Ovary (tissue), 10 donors: ENCODE measurements at places on chromosomes 12 and 14. TPM values are rescaled to one million over a fixed set of nuclear protein-coding genes. Genes with fewer than 3 reads are reported as not detected.

DNA sequence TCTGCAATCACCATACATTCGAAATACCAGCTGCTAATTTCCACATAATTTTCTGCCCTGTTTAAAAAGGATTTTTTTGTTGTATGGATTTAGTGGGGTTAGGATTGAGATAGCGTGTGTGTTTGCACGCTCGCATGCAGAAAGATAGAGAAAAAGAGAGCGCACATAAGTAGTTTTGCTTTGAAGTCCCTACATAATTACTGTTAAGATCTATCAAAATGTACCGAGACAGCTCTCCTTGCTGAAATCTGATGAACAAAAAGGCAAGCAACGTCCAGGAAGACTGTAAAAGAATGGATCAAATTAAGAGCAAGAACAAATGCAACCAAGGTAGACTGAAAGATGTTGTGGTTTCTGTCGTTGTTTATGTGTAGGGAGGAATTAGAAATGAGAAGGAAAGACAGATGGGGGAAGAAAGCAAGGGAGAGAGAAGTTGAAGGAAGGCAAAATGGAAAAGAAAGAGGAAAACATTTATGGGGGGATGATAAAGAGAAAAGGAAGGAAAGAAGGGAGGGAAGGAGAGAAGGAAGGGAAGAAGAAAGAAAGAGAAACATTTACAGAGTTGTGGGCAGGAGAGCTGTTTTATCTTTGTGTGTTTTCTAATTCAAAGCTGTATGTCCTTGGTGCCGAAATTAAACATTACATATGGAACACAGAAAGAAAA, 522.3 kb downstream of the MED13L start:
- DNase-seq, result no peak

GRCh38 chr14:32985866-32986265, 47.2 kb downstream of the NPAS3 start:
- peak; percentile 30 for DNase-seq

GRCh38 chr14:94884616-94885230, 114.8 kb upstream of the GSC start:
- no peak for DNase-seq

GRCh38 chr12:128918481-128919260, 65.4 kb downstream of the GLT1D1 start:
- no peak for DNase-seq

DNA sequence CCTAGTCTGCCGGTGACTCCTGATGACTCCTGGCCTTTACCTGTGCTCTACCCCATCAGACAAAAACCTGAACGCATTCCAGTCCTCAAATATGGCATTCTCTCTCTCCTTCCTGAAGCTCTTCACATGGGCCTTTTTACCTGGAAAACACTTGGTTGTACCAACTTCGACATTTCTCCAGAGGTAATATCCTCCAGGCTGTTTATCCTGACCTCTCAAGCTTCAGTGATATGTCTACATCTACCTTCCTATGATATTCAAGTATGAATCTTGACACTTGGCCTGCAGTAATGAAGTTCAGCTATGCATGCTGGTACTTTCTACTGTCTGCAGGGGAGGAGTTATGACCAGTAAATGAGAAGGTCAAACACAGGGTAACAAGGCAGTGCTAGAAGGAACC, 901.8 kb downstream of the VRK1 start:
- no peak for DNase-seq

DNA sequence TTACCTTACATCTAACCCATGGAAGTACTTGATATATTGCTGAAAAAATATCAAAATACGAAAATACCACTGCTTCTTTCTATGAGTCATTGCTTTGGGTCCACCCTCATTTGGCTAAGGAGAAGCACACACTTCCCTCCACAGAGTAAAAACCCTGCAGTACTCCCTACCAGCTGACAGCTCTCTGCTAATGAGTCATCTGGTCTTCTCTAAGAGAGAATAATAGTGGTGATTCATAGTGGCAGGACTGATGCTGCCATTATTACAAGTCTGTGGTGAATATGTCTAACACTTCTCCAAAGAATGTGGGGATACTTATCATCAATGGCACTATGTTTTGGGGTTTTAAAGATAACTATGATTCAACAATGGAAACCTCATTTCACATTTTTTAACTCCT, 90.7 kb downstream of the PPFIA2 start:
- DNase-seq, result no peak

The GPR84 gene
- 1.0 TPM for total RNA-seq

GRCh38 chr14:33280646-33281045, 342.0 kb downstream of the NPAS3 start:
- DNase-seq, result no peak

- DNase-seq, result no peak
Measured at GRCh38 chr14:92458136-92459029, 55.2 kb upstream of the RIN3 start.

GRCh38 chr14:23006544-23007419, 3.2 kb downstream of the C14orf93 start:
- DNase-seq, result peak; percentile 96

The SERPINA12 gene
- not detected for total RNA-seq

DNA sequence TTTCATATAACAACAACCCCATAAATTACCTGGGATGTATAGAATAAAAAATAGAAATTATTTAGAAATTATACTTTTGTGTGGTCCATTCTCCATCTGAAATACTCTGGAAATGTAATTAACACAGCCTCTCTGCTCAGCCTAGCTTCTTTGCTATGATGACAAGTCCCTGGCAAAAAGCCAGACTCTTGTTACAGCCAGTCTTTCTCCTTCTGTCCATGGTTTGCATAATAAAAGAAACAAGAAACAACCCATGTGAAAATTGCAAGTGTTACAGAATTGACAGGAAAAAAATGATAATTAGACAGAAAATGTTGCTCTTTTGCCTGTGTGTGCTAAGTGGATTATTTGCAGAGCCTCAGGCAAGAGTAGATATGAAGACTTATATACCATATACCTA, 61.3 kb downstream of the C12orf50 start:
- no peak for DNase-seq

GRCh38 chr14:91681893-91682563, 49.9 kb downstream of the CATSPERB start:
- DNase-seq, result no peak

DNA sequence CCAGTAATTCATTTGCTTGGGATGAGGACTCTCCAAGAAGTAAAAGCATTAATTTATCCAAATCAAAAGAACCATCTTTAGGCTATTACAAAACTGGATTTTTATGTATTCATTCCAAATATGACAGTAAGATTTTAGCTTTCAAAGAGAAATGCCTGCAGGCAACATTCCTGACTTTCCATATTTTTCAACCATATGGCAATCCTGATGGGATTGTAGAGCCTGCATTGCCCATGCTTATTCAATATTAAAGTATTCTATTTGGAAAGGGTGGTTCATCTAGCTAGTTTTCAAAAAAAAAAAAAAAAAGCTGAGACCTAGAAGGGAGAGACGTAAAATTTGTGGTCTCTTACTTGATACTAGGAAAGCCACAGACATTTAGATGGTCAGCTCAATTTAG, 1253.7 kb downstream of the LRFN5 start:
- no peak for DNase-seq

- no peak for DNase-seq
Measured at GRCh38 chr14:68616221-68616902, 176.5 kb downstream of the ZFP36L1 start.

The GNB3 gene
- total RNA-seq, result 12.7 TPM

The PMCH gene
- not detected for total RNA-seq

The POTEM gene
- total RNA-seq, result not detected

The TSPAN31 gene
- 30.9 TPM for total RNA-seq

The FAM234B gene
- 5.3 TPM for total RNA-seq

DNA sequence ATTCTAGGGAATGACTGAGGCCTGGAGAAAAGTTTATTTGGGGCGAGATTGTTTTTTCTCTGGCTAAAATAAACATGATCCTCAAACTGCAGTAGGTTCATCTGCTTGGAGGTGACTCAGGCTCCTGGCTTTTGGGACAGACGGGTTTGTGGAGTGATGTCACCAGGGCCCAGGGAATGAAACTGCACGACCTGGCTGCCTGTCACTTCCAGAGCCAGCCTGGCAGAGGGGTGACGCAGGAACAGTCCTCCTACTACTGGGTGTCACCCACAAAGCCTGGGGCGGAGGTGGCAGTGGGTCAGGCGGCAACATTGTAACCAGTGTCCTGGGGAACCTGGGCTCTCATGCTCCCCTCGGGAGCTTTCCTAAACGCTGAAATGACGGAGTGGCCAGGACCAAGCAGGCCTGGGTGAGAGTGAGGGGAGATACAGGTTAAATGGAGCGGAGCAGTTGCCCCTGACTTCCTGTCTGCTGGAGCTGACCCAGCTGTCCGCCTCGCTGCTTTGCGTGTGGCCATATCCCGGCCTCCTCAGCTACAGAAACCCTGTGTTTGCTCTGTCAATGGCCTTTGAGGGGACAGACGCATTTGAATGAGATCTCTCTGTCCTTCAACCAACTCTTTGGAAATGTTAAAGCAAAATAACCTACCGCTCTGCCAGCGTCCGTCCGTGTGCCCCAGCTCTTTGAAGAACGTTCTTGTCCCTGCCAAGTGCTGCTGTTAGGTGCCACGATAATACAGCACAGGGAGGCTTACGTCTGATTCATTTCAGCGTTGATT, 6.5 kb downstream of the HIP1R start:
- DNase-seq, result no peak

- no peak for DNase-seq
Measured at GRCh38 chr12:71152851-71153250, 4.9 kb downstream of the TSPAN8 start.

DNA sequence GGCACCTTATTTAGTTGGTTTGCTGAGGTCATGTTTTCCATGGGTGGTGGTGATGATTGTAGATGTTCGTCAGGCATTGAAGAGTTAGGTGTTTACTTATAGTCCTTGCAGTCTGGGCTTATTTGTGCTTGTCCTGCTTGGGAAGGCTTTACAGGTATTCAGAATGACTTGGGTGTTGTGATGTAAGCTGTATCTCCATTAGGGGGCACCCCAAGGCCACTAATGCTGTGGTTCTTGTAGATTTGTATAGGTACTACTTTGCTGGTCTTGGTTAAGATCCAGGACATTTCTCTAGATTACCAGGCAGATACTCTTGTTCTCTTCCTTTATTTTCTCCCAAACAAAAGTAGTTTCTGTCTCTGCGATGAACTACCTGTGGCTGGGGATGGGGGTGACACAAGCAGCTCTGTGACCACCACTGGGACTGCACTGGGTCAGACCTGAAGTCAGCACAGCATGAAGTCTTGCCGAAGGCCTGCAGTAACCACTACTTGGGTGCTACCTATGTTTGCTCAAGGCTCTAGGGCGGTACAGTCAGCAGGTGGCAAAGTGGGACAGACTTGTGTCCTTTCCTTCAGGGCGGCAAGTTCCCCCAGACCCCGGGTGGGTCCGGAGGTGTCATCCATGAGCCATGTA, 35.8 kb upstream of the FBXO33 start:
- DNase-seq, result no peak

DNA sequence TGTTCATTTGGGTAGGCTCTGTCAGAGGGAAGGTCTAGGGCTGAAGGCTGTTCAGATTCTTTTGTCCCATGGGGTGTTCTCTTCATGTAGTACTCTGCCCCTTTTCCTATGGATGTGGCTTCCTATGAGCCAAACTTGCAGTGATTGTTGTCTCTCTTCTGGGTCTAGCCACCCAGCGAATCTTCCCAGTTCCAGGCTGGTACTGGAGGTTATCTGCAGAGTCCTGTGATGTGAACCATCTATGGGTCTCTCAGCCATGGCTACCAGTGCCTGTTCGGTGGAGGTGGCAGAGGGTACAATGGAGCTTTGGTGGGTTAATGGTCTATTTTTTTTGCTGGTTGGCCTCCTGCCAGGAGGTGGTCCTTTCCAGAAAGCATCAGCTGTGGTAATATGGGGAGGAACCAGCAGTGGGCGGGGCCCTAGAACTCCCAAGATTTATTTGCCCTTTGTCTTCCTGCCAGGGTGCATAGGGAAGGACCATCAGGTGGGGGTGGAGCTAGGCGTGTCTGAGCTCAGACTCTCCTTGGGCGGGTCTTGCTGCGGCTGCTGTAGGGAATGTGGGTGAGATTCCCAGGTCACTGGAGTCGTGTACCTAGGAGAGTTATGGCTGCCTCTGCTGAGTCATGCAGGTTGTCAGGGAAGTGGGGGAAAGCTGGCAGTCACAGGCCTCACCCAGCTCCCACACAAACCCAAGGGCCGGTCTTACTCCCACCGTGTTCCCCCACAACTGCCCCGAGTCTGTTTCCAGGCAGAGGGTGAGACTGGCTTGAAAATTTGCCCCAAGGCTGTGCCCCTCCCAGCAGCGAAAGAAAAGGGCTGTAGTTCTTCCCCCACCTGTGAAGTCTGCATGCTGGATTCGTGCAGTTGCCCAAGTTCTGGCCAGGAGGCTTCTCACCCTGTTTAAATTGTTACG, 17.5 kb downstream of the MTRFR start:
- no peak for DNase-seq

- no peak for DNase-seq
Measured at GRCh38 chr12:104063712-104064030, 660 bp upstream of the HCFC2 start.
